ENCODE measurements at places on chromosomes 1 and 21. TPM values are rescaled to one million over a fixed set of nuclear protein-coding genes. Genes with fewer than 3 reads are reported as not detected.

The LCE2C gene
- total RNA-seq, result not detected

The LRRC39 gene
- total RNA-seq, result not detected

The PTGS2 gene
- total RNA-seq, result 0.80 TPM

The PRELP gene
- total RNA-seq, result 1.5 TPM

The ESRRG gene
- 0.40 TPM for total RNA-seq

The CYYR1 gene
- total RNA-seq, result 4.6 TPM

The SLC2A5 gene
- 5.9 TPM for total RNA-seq

The LCE1A gene
- not detected for total RNA-seq

The S100A7 gene
- total RNA-seq, result 5,647 TPM

The CFAP45 gene
- 1.5 TPM for total RNA-seq

The CTSE gene
- total RNA-seq, result 0.12 TPM

DNA sequence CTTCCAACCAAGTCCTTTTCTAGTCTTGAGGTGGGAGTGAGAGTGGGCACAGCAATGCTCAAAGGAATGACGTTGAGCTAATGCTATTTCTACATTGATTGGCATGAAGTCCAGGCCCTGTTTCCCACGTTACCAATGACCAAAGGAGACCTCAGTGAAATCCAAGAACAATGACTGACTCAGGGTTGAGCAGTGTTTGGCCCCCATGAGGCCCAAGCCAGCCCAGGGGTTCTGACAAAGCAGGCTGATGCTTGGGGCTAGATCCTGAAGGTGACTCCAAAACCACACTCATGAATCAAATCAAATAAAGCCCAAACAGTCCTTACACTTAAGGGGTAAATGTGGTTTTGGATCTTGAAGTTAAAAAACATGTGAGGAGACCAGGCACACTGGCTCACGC is 278.5 kb upstream of the GJB5 start:
- ATAC-seq, result no peak

GRCh38 chr1:119279456-119280381 is 88.9 kb upstream of the HAO2 start:
- peak; percentile 92 for ATAC-seq

DNA sequence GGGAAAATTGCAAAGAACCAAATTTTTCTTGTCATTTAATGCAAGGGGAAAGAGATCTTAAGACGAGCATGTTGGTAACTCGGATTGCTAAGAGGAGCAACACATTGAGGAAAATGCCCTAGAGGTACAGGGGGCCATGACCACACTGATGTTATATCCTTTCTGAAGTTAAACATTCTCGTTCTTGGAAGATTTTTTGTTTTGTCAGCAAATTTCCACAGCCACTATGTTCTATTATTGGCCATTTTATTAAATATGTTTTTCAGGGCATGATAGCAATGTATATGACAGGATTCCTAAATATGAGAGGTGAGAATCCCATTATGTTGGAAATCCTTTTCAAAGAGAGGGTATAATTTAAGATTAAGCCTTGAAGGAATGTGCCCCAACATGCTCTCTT is 627.2 kb upstream of the PKN2 start:
- ATAC-seq, result no peak

DNA sequence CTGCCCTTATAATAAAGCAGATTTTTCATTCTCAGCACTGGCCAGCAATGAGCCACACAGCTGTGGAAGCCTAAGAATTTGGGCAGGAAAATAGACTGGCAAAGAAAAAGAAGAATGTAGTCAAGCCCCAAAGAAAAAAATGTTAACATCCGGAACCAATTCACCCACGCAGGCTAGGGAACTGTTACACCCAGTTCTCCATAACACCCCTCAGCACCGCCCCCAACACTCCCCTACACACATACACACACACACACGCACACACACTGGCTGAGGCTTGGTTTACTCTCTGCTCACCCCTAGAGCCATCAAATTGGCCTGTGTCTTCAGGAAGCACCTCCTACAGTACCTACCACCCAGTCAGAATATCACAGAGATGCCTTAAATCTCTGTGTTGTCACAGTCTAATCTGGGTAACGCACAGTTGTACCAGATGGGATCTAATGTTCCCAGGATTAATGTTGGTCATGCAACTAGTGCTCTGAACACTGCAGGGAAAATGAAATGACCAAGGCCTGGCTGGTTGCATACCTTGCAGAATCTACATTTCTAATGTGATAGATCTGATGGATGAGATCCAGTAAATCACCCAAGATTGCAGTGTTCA is 14.5 kb downstream of the TBX15 start:
- ATAC-seq, result no peak

GRCh38 chr1:21911205-21912001 is 25.7 kb downstream of the HSPG2 start:
- ATAC-seq, result no peak

DNA sequence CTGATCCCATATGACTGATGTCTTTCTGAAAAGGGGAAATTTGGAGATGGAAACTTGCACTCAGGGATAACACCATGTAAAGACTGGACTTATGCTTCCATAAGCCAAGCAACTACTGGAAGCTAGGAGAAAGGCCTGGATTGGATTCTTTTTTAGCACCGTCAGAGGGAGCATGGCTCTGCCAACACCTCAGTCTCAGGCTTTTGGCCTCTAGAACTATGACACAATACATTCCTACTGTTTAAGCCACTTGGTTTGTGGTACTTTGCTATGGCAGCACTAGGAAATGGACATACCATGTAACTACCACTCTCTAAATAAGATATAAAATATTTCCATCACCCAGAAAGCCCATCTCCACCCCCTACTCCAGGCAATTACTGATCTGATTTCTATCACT is 139.7 kb downstream of the CYYR1 start:
- no peak for ATAC-seq

DNA sequence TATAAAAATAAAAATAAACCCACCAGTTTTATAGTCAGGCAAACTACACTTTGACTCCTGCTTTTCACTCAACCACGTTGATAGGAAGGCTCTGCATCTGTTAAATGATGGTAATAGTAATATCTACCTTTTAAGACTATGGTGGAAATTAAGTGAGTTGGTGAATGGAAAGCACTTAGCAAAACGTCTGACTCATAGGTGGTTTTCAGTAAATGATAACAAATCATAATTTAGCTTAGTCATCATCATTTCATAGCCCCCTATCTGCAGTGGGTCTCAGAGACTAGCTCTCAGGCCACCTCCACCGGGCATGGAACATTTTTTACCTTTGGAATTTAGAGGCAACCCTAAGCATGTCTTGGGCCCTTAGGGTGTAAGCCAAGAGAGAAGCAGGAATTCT is 160.0 kb downstream of the PDE4B start:
- no peak for ATAC-seq

GRCh38 chr1:16614361-16615252 is 1.2 kb upstream of the NBPF1 start:
- no peak for ATAC-seq

DNA sequence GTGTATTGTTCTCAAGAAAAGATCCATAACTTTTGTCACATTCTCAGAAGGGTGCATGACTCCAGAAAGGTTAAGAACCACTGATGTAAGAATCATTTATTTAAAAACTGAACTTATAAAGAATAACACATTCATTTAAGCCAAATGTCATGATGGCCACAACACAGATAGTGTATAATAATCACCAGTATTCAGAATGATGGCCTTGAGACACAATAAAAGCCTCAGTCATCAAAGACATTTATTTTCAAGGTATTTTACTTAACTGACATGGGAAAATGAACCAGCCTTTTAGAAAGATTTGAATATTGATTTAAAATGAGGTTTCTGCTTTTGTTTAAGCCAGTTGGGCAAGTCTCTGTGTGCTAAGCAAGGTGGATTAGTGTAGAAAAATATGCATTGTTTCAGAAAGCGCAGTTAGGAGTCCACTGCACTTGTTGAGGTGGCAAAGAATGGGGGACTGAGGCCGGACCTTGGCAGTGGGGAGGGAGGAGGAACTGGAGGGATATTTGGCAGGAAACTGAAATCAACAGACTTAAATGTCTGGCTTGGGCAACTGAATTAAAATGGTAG is 371.9 kb upstream of the ESRRG start:
- ATAC-seq, result no peak

- peak; percentile 82 for ATAC-seq
Observed at GRCh38 chr1:24317081-24317480, 2.1 kb upstream of the GRHL3 start.

DNA sequence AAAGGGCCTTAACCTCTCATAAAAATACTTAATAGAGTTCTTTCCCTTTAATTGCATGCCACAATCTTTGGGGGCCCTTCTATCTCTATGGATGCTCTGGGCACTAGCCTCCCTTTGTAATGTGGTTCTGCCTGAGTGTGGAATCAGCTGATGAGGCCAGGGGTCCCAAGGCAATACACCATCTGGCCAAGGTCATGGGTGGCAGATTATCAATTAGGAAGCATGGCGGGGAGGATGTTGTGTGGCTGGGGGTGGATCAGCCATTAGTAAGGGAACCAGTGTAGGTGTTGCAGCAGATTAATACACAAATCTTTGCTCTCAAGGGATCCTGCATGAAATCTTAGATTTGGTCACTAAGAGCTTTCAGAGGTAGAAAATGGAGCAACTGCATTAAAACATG is 35.3 kb downstream of the NHLH2 start:
- ATAC-seq, result no peak

GRCh38 chr1:154940651-154941194 is 4.2 kb upstream of the PMVK start:
- no peak for ATAC-seq

DNA sequence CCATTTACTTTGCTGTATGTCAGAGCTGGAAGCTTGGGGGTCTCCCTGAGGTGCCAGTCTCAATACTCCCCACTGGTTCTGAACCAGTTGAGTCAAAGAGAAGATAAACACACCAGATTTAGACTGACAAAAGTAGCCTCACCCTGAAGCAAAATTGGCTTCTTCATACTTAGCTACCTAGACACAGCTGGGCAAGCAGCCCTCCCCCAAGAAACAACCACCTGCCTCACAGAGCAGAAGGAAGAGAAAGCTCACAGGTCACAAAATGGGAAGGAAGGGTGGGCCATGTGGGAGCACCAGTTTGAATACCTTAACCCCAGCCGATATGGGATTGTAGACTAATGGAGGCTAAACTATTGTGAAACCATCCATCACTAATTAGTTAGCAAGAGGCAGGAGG is 24.6 kb upstream of the MYSM1 start:
- no peak for ATAC-seq

DNA sequence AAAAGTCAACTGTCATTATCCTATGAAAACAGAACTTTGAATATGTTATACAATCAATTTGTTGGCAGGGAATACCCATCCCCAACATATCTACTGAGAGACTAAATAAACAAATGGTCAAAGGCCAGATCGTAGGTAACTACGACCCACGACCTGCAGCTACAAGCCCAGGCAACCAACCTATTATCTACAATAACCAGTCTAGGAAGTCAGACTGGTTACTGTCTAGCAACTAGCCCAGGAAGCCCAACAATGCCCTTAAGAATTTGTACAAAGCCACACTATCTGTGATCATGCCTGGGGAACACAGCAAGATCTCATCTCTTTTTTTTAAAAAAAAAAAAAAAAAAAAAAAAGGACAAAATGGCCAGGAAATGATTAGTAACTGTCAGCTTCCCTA is 58.7 kb downstream of the SMYD3 start:
- peak; percentile 52 for ATAC-seq

DNA sequence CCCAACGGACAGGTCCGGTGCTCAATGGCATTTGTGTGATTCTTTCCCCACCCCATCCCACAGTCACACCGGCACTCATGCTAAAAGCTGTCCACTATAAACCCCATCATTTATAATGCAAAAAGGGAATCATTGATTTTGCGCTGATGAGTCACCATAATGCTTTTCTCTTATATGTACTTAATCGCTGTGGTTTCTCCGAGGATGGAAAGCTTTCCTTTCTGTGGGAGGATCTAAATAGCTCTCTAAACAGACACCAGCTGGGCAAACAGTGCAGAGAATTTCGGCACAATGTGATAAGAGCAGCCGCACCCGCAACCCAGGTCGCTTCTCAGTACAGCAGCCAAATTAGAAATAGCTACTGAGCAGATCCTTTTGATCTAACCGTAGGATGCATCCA is 85.6 kb downstream of the SETD4 start:
- no peak for ATAC-seq

DNA sequence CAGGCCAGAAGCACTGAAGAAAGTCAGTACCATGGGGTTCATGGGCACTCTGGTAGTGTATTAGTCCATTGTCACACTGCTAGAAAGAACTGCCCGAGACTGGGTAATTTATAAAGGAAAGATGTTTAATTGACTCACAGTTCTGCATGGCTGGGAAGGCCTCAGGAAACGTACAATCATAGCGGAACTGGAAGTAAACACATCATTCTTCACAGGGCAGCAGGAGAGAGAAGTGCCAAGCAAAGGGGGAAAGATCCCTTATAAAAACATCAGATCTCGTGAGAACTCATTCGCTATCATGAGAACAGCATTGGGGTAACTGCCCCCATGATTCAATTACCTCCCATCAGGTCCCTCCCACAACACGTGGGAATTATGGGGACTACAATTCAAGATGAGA is 20.2 kb upstream of the ROR1 start:
- no peak for ATAC-seq

- no peak for ATAC-seq
Observed at GRCh38 chr21:33810766-33811165, 104.8 kb downstream of the ATP5PO start.

Data from esophagus mucosa (tissue), 1 donor.